ENCODE measurements at places on chromosomes 3 and 15.

DNA sequence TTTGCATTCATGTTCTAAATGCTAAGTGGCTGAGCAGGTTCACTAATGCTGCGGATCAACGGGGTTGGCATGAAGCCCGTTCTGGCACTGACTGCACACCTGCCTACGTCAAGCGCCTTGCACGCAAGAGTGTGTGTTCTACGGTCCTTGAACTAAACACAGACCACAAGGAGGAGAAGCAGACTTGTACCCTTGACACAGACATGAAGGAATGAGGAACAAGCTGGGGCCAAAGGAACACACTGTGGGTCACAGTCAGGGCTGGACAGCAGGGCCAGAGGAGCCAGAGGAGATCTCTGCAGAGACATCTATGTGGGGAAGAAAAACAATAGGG, 48.0 kb upstream of the LDHAL6B start:
- DNase-seq = no peak

GRCh38 chr3:2512881-2513280, 414.2 kb downstream of the CNTN4 start:
- DNase-seq = no peak

GRCh38 chr15:56770173-56770572, 36.9 kb upstream of the ZNF280D start:
- DNase-seq = no peak

DNA sequence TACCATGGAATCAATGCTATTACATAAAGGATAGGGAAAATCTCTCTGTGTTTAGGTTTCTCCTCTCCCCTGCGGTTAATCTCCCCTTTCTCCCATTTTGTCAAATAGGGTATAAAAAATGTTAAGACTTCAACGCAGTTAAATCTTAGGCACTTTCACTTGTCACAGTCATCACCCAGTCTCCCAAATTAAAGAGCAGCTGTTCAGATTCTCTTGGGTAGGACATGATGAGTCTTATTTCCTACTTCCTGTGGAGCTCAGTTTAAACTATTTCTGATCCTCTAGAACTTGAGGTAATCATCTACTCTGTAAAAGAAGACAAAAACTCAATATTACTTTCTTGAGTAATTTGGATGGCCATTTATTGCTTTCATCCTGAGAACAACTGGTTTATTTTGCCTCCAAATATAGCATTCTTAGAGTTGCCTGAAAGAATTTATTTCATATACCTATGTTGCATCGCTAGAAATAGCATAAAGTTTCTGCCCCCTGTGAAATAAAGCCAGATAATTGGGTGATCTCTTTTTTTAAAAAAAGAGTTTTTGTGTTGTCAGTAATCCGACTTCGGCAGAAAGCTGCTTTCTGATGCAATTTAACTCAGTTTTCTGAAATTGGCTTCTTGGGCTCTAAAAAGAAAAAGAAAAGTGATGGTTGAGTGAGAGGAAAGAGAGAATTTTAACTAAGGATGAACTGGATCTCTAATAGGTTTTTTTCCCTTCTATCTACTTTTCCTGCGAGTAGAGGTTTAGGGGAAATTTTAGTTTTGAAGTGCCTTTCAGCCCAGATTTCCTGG, 20.7 kb downstream of the RAP2B start:
- DNase-seq = no peak

- no peak for DNase-seq
These were observed 462.2 kb downstream of the NSUN3 start for GRCh38 chr3:94525043-94525442.

GRCh38 chr3:102102394-102102793, 253.1 kb downstream of the NFKBIZ start:
- no peak for DNase-seq

DNA sequence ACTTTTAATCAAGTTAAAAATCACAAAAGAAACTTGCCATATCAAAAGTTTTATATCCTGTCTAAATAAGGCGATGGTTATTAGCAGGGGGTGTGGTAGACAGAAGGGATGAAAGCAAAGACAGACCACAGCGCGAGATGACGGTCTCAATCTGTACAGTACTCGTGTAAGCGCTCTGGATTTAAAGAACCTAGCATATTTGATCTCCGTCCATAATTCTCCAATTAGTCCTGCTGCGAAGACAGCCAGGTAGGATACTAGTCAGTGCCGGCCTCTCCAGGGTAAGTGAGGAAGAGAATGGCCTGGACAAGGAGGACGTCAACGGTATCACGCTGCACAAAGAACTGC, 701 bp downstream of the SGO1 start:
- no peak for DNase-seq

DNA sequence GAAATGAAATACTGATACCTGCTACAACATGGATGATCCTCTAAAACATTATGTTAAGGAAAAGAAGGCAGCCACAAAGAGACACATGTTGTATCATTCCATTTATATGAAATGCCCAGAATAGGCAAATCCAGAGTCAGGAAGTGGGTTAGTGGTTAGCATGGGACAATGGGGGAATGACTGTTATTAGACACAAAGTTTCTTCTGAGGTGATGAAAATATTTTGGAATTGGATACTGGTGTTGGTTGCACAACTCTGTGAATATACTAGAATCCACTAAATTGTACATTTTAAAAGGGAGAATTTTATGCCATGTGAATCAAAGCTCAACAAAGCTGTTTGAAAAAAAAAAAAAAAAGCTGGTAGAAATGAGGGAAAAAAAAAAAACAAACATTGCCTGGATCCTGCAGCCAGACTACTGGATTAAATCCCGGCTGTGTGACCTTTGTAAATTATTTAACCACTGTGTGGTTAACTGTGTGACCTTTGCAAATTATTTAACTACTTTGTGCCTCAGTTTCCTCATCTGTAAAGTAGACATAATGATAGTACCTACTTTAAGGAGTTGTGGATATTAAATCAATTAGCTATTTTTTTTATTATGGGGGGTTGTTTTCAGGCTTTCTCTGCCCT, 75.6 kb upstream of the PRICKLE2 start:
- DNase-seq = no peak

Measured in T-helper 9 cell (primary cell).